ENCODE measurements at places on chromosomes 2 and 18. TPM values are rescaled to one million over a fixed set of nuclear protein-coding genes. Genes with fewer than 3 reads are reported as not detected.

DNA sequence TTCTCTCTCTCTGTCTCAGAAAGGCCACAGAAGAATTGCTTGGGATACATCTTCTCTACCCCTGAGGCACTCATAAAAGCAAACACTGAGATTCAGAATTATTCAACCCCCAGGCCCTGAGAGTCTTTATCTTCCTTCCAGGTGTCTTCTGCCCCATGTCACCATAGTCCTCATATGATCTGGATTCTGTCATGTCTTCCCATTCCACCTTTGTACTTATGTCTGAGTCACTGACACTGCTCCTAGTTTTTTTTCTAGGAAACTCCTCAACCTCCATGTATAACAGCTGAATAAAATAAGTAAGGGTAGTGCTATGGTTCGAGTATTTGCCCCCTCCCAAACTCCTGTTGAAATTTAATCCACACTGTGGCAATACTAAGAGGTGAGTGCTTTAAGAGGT is 11.6 kb downstream of the HIBCH start:
- DNase-seq, result no peak
- peaks cover 4% of the 10 kb centered on the region for H3K36me3 ChIP-seq
- no peak overlapping the region for H3K4me3 ChIP-seq
- H3K27me3 ChIP-seq, result no peaks in the 10 kb centered on the region
- no peaks in the 10 kb centered on the region for H3K4me1 ChIP-seq
- no peak overlapping the region for H3K27ac ChIP-seq

PRKRA gene
- 120 TPM for total RNA-seq

DNA sequence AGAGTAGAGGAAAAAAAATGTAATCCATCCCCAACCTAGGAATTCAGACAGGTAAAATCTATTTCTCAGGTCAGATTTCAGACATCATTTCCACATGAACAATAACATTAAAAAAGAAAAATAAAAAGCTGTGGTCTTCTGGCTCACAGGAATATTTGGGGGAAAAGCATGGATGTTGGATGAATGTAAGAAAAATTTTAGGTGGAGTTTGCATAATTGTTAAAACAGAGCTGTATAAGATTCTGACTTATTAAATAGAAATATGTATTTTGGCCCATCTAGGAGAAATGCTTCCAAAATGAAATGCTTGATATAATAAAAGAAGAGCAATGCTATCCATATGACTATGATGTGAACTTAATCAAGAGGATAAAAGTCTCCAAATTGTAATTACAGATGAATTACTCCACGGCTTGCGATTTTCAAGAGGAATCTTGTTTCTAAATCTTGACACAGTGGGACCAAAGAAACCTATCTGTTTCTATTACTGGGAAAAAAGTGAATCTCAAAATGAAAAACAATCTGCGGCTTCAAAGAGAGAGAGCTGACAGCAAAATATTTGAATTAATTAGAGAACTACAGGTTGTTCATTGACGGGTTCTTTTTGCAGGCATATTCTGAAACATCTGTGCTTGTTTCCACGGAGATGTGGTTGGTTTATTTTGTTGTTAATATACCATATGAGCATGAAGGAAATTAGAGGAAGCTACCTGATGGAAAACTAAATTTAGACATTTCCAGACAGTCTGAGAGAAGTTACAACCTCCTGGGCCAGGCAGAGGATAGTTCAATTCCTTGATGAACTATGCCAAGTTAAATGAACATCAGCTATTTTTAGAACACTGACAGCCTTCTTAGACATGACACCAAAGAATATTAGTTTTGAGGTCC is 468.7 kb downstream of the PID1 start:
- no peaks in the 10 kb centered on the region for H3K36me3 ChIP-seq
- H3K4me3 ChIP-seq, result no peak overlapping the region
- no peak overlapping the region for H3K27ac ChIP-seq
- no peak for DNase-seq

GRCh38 chr18:10559553-10560451 is 34.0 kb downstream of the NAPG start:
- DNase-seq, result no peak
- H3K27me3 ChIP-seq, result no peaks in the 10 kb centered on the region
- H3K4me1 ChIP-seq, result no peaks in the 10 kb centered on the region

GRCh38 chr2:127611076-127611925 is 34.7 kb upstream of the GPR17 start:
- no peak for DNase-seq
- peaks cover 7% of the 10 kb centered on the region for H3K4me1 ChIP-seq
- no peaks in the 10 kb centered on the region for H3K27me3 ChIP-seq
- H3K36me3 ChIP-seq, result no peaks in the 10 kb centered on the region
- no peak overlapping the region for H3K27ac ChIP-seq
